MCF 10A (cell line): ENCODE measurements at places on chromosomes 5 and 9. TPM values are rescaled to one million over a fixed set of nuclear protein-coding genes. Genes with fewer than 3 reads are reported as not detected.

- H3K27ac ChIP-seq, result no peak overlapping the region
- no peaks in the 10 kb centered on the region for H3K4me1 ChIP-seq
- H3K27me3 ChIP-seq, result no peaks in the 10 kb centered on the region
- no peak overlapping the region for H3K4me3 ChIP-seq
- peaks cover 5% of the 10 kb centered on the region for H3K36me3 ChIP-seq
Observed at GRCh38 chr9:86578722-86579121, 224.5 kb upstream of the TUT7 start.

Gene EFNA5
- total RNA-seq, result 45.8 and 51.2 TPM in 2 replicates

Gene NCBP1
- 35.6 and 38.7 TPM in 2 replicates for total RNA-seq

Gene RGS7BP
- total RNA-seq, result not detected in 2 replicates

DNA sequence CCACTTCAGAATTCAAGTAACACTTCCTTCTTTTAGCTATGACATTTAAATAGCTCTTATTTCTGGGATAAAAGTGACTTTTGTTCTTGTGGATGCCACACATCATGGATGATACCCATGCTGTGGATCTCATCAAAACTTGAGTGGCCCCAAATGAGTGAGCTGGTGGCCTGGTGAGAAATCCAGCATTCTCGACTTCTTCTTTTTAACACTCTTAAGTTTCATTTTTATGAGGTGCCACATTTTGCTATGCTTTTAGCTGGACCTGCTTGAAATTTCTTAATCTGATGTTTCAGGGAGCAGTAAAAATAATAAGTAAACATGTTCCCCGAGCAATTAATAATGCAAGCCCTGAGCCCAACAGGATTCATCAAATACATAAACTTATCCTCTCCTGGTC, 384.8 kb upstream of the MEF2C start:
- no peak for DNase-seq
- no peak overlapping the region for H3K4me3 ChIP-seq
- no peaks in the 10 kb centered on the region for H3K36me3 ChIP-seq

Gene FAM153A
- total RNA-seq, result not detected in 2 replicates

Gene TXNDC8
- not detected in 2 replicates for total RNA-seq

GRCh38 chr5:160262151-160263074, 33.1 kb downstream of the FABP6 start:
- peaks cover 4% of the 10 kb centered on the region for H3K36me3 ChIP-seq
- no peak for DNase-seq
- no peaks in the 10 kb centered on the region for H3K4me1 ChIP-seq
- H3K27me3 ChIP-seq, result no peaks in the 10 kb centered on the region
- H3K4me3 ChIP-seq, result no peak overlapping the region
- no peak overlapping the region for H3K27ac ChIP-seq

DNA sequence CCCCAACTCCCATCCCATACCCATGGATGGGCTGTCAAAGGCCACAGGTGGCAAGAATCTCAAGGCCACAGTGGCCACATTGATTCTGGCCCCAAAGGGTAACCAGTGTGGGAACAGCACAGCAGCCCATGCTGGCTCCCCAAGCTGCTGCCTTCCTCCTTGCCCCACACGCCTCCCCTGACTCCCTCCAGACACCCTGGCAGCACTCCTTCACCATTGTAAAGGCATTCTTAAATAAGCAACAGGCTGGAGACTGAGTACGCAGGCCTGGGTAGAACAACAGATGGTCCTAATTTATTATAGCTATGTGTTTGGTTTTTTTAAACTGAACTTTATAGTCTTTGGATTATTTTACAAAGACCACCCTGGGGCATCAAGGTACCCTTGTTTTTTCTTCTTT, 158.8 kb downstream of the TSSK1B start:
- H3K4me1 ChIP-seq, result peaks cover 6% of the 10 kb centered on the region
- H3K4me3 ChIP-seq, result no peak overlapping the region
- peaks cover under 1% of the 10 kb centered on the region for H3K36me3 ChIP-seq
- no peak overlapping the region for H3K27ac ChIP-seq

GRCh38 chr5:100456615-100457014, 78.6 kb upstream of the FAM174A start:
- no peaks in the 10 kb centered on the region for H3K4me1 ChIP-seq
- no peak for DNase-seq
- no peaks in the 10 kb centered on the region for H3K36me3 ChIP-seq
- H3K27ac ChIP-seq, result no peak overlapping the region
- no peak overlapping the region for H3K4me3 ChIP-seq

DNA sequence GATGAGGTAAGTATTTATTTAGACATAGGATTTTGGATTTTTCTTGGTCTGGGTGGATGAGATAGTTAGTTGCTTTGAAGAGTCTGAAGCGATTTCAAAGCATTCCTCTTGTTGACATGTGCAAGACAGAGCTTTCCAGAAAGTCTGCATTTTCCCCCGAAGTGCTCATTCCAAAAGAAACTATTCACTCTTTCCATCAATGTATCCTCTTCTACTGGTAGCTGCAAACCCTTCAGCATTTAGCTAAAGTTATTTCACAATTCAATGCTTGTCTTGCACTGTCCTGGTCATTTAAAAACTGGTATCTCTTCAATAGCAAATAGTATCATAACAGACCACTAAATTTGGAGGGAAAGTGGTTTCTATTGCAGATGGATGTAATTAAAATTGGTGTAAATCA, 13.0 kb downstream of the NREP start:
- no peak overlapping the region for H3K4me3 ChIP-seq
- DNase-seq, result no peak
- no peak overlapping the region for H3K27ac ChIP-seq
- peaks cover 43% of the 10 kb centered on the region for H3K4me1 ChIP-seq

Gene KCNMB1
- not detected in 2 replicates for total RNA-seq

GRCh38 chr5:31809050-31809870, 170.3 kb downstream of the PDZD2 start:
- H3K27me3 ChIP-seq, result peaks cover 24% of the 10 kb centered on the region
- no peak overlapping the region for H3K27ac ChIP-seq
- H3K4me3 ChIP-seq, result no peak overlapping the region
- peaks cover 5% of the 10 kb centered on the region for H3K36me3 ChIP-seq
- H3K4me1 ChIP-seq, result peaks cover 6% of the 10 kb centered on the region

DNA sequence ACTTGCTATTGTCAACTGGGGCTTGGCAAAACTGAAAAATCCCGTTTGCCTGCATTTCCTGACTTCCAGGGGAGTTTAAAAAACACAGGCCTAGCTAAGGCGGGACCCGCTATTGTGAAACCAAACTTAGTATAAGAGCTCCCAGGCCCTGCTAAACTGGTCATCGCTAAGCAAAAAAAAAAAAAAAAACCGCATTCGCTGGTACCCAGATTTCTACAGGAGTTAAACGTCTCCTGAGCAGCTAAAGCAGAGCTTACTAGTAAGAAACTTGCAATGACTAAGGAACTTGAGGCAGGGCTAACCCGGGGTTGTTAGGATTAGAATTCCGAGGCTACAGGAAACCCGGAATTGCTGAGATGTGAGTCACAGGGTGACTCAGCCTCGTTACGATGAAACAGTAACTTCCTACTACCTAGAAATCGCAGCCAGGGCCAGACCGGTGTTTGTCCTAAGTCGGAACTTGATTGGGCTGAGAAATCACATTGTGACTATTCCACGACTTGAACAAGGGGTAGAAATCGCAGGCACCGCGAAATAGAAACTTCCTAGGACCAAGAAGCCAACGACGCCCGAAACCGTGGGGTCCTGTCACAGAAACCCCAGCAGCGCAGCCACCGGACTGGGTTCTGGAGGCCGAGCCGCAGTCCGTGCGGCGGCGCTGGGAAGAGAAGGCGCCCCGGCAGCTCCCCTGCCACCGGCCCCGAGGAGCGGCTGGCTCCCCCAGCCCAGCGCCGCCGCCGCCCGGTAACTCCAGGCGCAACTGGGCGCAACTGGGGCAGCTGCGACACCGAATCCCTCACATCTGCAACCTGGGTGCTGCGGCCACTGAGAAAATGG, 89.4 kb downstream of the ANXA2R start:
- H3K36me3 ChIP-seq, result peaks cover 4% of the 10 kb centered on the region
- peak overlapping the region; percentile 47 for H3K4me3 ChIP-seq
- H3K4me1 ChIP-seq, result no peaks in the 10 kb centered on the region

DNA sequence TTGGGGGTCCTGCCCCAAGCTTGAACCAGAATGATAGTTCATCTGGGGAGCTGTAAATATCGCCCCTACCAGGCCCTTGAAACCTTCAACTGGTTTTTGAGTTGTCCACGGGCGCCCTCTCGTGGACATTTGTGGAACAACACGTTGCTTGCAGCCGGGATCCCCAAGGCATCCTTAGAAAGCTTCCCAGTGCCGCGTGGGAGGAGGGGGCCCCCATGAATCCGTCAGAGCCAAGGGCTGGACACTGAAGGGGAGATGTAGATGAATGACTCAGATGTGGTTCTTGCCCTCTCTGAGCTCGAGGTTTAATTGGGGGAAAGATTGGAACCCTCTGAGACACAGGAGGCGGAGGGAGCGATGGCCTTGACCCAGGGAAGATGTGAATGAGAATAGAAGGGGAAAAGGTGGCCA, 31.8 kb upstream of the ORM1 start:
- DNase-seq, result peak; percentile 76
- no peak overlapping the region for H3K27ac ChIP-seq
- H3K36me3 ChIP-seq, result peaks cover 6% of the 10 kb centered on the region
- H3K4me1 ChIP-seq, result peaks cover 11% of the 10 kb centered on the region
